ENCODE measurements at places on chromosomes 2 and 18. TPM values are rescaled to one million over a fixed set of nuclear protein-coding genes. Genes with fewer than 3 reads are reported as not detected.

GRCh38 chr2:216539791-216540241 is 41.2 kb downstream of the RPL37A start:
- peak; percentile 95 for ATAC-seq

DNA sequence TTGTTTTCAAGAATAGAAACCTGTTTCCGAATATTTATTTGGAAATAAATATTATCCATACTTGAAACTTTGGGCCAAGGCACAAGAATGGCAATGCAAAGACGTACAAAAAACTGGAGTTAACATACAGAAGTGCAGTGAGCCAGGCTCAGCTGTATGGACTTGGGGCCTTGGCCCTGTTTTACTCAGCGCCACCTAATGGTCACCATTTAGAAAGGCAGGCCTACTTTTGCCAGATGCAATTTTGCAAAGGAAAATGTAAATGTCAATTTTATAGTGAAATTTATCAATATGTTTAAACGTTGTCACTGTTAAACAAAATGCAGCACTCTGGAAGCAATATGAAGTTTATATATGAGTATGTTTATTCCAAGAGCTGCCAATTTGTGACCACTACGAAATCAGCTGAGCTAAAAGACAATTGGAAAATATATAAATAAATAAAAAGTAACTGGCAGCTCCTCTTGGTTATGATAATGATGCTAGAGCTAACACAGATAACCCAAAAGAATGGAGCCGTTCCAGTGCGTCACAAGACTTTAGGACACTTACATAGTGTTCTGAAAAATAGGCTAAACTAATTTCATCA is 155.0 kb downstream of the ARHGAP15 start:
- no peak for ATAC-seq

The STON1 gene
- 2.4 TPM for total RNA-seq

DNA sequence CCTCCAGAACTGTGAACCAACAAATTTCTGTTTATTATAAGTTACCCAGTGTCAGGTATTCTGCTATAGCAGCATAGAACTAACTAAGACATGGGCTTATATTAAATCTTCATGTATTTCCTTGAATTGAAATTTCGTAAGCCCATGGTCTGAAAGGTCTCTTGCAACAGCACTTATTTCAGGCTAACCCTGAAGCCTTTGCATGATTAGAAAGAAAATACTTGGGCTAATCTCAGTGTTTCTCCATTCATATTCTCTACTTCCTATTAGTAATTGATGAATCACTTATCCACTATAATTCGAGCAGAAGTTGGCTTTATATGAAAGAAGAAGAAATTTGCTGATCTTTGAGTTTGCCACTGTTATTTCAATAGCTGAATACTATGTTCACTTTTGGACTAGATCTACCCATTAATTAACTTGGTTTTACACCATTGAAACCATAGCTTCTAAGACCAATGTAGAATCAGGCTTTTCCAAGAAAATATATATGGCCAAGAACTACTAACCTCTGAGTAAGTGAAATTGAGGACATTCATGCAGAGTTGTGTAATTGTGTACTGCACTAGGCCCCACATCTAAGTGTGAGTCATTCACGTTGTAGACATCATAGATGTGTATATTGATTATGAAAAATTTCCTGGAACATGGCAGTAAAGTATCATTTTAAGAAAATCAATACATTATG is 731.6 kb downstream of the SOCS6 start:
- no peak for ATAC-seq

DNA sequence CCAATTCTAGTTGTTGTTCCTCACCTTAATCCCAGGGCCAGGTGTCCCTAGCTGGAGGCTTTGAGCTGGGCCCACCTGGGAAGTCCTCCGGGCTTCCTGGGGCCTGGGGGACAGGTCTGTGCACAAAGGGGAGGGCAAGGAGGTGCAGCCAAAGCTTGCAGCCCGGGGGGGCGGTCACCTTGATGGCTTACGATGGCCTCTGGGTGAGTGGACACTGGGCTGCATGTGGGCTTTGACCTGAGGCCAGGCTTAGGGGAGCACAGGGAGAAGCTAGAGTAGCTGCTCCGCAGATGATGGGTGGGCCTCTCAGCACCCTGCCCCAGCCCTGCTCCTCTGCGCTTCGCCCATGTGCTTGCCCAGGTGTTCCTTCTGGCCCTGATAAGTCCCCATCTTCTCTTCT is 41.8 kb upstream of the HAAO start:
- no peak for ATAC-seq

The ERFE gene
- 0.44 TPM for total RNA-seq

The COX7A2L gene
- total RNA-seq = 79.1 TPM

The CELF4 gene
- total RNA-seq = not detected

GRCh38 chr2:223052548-223053483 is 826 bp downstream of the KCNE4 start:
- ATAC-seq = no peak

The HOXD4 gene
- 0.36 TPM for total RNA-seq

- peak; percentile 39 for ATAC-seq
Measured at GRCh38 chr2:178530625-178531142, 50.4 kb downstream of the PLEKHA3 start.

- ATAC-seq = no peak
Measured at GRCh38 chr18:57854726-57855125, 51.6 kb upstream of the ATP8B1 start.

GRCh38 chr18:7778181-7778580 is 211.1 kb downstream of the PTPRM start:
- no peak for ATAC-seq

DNA sequence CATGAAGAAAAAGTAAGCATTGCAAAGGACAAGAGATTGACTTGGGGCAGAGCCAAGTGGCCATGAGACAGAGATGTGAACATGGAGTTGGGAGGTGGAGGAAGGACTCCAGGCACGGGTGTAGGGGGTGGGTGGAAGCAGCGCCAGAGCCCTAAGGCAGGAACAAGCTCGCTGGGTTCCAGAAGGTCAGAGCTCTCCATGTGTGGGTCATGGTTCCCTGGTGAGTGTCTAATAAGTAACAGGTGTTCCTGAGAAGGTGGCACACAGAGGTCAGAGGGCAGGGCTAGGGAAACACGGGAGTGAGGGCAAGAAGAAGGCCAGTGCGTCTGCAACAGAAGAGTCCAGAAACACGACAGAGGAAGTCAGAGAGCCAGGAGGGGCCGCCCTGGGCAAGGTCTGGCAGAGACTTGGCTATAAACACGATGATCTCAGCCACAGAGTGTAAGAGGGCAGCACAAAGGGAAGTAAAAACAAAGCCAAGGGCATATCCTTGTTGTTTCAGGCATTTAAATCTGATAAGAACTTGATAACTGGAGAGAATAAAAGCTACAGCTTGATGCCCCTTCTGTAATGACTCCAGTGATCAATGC is 260.8 kb downstream of the TGIF1 start:
- peak; percentile 36 for ATAC-seq

The COLEC12 gene
- total RNA-seq = 0.68 TPM

DNA sequence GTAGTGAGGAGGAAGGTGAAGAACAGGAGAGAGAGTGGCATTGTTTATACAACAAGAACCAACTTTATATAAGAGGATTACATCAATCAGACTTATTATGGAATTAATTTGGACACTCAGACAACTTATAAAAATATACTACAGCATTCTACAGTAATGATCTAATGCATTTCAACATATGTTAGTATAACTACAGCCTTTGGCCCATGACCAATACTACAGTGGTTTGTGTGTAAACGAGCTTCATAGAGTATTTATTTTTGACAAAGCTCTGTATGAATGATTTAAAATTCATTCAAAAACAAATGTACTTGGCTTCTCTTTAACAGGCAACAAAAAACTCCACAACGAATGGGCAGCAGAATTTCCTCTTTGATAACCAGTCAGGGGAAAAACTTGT is 72.8 kb downstream of the ZNF521 start:
- ATAC-seq = no peak

The CDKL4 gene
- total RNA-seq = 0.28 TPM

The NETO1 gene
- not detected for total RNA-seq

The CTAGE1 gene
- not detected for total RNA-seq

The TMEFF2 gene
- not detected for total RNA-seq

DNA sequence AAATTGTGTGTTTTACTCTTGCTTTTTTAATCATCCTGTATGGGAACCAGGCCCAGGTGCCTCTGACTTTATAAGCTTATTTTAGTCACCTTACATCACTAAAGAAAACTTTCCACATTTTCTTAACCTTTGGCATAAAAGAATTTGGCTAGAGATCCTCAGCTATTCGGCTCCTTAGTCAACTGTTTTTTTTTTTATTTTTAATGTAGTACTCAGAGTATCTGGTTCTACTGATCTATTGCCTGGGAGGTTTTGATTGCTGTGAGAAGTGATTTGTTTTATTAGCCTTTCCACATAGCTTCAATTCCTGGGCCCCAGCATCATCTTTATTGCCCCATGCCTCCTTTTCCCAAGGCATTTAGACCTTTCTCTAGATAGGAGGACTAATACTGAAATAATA is 121.0 kb downstream of the MYO1B start:
- ATAC-seq = no peak

GRCh38 chr18:69626171-69626570 is 225.5 kb downstream of the DOK6 start:
- no peak for ATAC-seq

The VWC2L gene
- total RNA-seq = not detected

DNA sequence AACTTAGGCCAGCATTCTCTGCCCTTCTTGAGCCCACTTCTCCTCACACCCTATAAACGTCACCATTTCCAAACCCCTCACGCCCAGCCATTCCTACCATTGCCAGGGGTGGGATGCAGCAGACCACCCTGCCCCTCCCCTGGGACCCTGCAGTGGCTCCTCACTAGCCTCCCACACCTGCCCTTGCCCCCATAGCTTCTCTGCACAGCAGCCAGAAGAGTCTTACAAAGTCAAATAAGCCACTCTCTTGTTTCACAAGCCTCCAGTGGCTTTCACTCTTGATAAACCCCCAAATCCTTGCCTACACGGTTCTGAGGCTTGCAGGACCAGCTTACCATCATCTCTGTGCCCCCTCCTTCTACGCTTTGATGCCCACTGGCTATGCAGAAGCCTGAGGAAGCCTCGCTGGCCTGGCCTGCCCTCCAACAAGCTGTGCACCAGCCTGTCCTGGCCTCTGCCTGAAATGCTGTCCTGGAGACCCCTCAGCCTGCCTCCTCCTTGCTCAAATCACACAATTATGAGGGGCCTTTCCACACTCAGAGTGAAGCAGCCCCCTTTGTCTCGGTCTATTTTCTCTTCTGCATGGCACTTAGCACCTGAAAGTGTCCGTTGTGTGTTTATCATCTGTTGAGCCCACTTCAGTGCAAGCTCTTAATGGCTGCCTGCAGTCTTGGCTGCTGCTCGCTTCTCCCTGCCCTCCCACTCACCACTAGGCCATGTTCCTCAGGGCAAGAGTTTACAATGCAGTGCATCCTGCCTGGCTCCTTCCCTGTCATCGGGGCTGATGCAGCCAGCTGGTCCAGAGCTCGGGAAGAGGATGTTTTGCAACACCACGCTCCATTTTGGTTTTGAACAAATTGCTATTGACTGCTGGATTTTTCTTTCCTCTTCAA is 82.6 kb upstream of the RGPD5 start:
- no peak for ATAC-seq

DNA sequence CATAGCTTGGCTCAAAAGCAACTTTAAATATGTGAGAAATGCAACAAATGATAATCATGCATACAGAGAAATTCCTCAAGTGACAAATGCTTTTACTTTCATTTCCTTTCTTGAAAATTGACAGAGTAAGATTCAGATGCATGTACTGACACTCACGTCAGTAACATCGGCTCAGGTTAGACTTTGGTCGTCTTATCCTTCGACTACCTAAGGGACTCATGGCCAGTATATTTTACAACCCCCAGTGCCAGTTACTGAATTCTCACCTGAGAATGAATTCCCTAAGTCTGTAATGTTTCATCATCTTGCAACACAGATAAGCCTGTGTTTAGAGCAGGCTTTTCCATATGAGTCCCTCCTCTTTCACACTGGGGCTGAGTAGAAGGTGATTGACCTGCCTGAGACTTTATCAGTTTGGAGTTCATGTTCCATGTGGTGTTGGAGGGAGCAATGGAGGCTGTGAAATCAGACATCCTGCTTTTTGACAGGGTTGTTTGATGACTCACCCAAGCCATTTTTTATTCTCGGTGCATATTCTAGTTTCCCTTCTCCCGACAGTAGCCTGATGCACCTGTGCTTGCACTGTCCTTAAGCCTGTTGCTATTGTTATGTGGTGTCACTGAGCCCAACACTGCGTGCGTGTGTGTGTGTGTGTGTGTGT is 30.5 kb upstream of the ATP8B1 start:
- peak; percentile 68 for ATAC-seq

- peak; percentile 89 for ATAC-seq
Measured at GRCh38 chr2:163659224-163659623, 76.6 kb downstream of the FIGN start.

DNA sequence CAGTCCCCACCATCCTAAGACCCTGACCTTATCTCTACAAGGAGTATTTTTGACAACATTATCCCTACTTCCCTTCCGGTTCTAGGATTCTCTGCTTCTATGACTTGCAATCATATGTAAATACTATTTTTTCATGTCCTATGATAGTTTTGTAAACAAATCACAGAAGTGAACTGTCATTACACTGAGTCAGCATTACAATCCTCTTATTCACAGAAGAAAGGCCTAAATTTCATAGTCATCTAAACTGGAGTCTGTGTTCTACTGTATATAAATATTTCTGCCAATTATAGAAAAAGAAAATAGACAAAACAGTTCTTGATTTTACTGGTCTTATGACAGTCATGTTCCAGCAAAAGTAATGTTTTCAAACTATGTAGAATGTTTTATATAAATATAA is 265.1 kb downstream of the NCKAP5 start:
- ATAC-seq = no peak

- no peak for ATAC-seq
Measured at GRCh38 chr2:142879151-142879550, 1.7 kb downstream of the KYNU start.

GRCh38 chr2:229563388-229563787 is 151.0 kb downstream of the DNER start:
- ATAC-seq = no peak

GRCh38 chr2:53104263-53104662 is 663.3 kb upstream of the CHAC2 start:
- ATAC-seq = no peak

The SIX2 gene
- 0.12 TPM for total RNA-seq

DNA sequence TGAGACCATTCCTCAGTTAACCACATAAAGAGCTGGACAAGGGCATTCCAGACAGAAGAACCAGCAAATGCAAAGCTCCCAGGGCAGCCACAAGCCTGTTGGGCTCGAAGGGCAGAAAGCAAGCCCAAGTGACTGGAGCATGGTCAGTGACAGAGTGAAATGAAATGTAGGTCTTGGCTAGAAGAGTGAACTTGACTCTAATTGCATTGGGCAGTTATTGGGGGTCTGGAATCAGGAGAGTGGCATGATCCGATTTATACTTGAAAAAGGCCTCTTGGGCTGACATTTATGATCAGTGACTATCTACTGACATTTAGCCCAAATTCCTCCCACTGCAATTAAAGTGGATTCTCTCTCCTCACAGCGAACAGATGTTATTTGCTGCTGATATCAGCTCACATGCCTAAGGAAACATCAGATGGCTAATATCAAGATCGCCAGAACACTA is 152.5 kb upstream of the KLF7 start:
- ATAC-seq = no peak

The SPC25 gene
- 6.0 TPM for total RNA-seq
